Urothelium cell line (cell line): ENCODE measurements at places on chromosomes 16 and 17.
A peak's percentile ranks its signal among the peaks of the same experiment; 100 is the strongest.

DNA sequence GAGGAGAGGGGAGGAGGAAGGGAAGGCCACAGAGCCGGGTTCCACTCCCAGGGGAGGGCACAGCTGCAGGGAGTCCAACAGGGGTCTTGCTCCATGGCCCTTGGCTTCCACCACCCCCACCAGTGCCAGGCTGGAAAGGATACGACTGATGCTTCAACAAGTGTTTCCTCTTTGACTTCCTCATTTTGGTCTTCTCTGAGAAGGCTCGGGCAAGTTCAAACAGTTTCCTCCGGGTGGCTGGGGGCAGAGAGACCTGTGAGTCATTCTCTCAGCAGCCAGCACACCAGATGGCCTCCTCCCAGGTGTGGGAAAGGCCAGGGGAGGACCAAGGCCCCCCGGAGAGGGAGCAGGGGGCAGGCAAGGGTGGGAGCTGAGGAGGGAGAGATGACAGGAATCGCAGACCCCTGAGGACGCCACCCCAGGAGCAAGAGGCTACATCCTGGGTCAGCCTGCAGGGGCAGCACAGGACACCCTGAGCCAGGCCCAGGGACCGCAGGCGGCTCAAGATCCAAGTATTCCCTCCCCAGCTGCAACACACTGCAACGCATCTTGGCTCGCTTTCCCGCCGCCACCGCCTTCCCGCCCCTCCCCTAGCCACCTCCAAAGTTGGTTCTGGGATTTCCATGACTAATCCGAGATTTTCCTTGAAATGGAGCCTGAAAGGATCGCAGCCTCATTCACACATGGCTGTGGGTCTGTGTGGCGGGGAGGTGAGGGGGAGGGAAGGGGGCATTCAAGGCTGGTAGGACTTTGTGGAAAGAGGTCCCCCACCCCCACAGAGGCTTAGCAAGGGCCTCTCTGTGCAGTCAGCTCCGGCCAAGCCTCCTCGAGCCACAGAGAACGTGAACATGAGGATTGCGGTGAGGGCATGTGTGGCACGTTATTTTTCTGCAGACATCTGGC lies 18.4 kb upstream of the MRPS23 start:
- peak; percentile 98 for DNase-seq

GRCh38 chr17:4747847-4748246 lies 8.1 kb upstream of the CXCL16 start:
- no peak for DNase-seq

GRCh38 chr17:54793271-54793670 lies 107.4 kb upstream of the TOM1L1 start:
- no peak for DNase-seq

DNA sequence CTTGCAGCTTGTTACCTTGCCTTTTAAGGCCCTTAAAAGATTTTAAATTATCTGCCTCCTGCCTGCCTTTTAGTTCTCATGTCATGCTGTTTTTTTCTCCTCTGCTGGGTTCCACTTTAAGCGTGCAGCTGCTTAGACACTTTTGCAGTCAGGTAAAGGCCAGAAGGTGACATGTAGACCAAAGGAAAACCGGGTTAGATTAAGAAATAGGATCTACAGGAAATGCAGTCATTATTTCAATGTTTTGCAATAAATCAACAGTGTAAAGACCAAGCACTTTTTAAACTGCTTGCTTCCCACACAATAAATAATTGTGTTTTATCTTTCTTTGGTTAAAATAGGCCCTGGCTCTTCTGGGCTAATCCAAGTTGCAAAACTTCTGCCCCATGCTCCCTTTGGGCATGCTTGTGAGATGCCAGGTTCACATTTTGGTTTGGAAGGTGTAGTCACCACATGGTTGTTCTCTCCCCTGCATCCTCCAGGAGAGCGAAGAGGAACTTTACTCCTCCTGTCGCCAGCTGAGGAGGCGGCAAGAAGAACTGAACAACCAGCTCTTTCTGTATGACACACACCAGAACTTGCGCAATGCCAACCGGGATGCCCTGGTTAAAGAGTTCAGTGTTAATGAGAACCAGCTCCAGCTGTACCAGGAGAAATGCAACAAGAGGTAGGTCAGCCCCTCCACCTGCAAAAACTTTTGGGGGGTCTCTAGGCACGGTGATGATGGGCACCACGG lies 54.9 kb downstream of the SDR42E1 start:
- no peak for DNase-seq

DNA sequence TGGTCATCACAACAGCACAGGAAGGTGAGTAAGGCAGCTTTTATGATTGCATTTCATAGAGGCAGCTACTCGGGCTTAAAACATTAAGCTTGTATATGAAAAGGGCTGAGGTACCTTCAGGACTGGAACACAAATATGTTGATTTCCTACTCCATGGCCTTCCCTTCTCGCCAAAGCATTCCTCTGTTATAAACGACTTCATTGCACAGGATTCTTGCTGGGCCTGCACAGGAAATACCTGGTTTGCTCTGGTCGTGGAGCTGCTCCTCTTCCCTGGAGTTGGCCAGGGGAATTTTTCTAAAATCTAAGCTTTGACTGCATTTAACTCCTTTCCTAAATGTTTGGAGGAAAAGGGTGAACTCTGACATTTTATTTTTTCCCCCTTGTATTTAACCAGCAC lies 49.0 kb downstream of the CHD9 start:
- no peak for DNase-seq

DNA sequence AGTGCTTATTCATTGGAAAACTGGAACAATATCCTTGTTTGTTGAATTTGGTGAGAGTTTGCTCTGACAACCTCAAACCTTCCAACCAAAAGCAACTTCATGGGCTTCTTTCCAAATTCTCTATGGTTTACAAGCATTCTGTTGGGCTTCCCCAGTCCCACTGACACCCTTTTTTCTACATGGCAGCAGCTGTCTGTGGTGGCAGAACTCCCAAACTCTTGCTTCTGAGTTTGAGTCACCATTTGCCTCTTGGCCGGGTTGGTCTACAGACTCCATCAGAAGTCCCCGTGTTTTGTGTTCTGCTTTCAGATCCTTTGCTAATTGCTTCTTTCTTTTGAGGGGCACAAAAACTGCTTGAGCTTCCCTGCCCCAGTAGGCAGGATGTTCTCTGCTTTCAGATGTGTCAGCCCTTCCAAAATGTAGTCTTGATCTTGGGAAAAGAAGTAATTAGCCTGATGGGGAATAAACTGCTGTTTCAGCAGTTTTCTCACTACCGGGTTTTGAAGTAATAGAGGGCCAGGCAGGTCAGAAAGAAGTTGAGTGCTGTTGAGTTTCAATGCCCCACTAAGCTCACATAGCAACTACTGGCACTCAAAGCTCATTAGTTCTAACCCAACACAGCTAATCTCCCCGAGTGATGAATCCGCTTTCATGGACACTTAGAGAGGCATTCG lies 80.7 kb downstream of the HS3ST3A1 start:
- DNase-seq, result peak; percentile 24

- DNase-seq, result peak; percentile 28
Measured at GRCh38 chr16:68640972-68641371, 4.1 kb upstream of the CDH3 start.

DNA sequence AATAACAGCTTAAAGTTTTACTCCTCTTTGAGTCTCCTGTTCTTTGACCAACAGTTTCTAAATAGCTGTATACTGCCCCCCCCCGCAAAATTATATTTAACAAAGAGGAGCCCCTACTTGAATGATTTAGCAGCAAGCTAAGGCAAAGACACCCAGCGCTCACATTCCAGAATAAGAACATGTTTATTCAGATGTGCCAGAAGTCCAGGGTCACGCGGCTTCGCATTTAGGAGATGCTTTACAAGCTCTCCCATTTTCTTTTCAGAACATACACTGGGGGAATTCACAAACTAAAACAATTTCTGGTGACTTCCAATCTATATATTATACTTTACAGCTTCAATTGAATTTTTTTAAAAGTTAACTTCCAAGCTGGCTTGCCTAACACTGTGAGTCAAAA lies 5.3 kb downstream of the PLD6 start:
- no peak for DNase-seq

DNA sequence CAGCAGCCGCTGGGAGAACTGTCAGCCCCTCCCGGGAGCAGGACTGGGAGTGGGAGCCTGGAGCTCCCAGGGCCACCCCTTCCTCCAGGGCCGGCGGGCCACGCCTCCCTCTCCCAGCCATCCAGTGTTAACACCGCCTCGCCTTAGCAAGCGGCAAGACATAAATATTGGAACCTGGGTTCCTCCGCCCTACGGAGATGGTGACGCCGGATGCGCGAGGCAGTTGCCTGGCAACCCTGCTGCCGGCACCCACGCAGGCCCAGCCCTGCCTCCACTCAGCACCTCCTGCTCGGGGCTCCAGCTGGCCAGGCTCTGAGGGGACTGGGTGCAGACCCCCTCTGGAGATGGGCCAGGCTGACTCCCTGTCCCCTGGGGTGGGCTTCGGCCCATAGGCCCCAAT lies 27.4 kb upstream of the CACNA1H start:
- DNase-seq, result no peak

GRCh38 chr17:31834448-31834847 lies 24.6 kb downstream of the COPRS start:
- DNase-seq, result no peak

GRCh38 chr17:16001226-16001897 lies 1.7 kb downstream of the TTC19 start:
- DNase-seq, result no peak

DNA sequence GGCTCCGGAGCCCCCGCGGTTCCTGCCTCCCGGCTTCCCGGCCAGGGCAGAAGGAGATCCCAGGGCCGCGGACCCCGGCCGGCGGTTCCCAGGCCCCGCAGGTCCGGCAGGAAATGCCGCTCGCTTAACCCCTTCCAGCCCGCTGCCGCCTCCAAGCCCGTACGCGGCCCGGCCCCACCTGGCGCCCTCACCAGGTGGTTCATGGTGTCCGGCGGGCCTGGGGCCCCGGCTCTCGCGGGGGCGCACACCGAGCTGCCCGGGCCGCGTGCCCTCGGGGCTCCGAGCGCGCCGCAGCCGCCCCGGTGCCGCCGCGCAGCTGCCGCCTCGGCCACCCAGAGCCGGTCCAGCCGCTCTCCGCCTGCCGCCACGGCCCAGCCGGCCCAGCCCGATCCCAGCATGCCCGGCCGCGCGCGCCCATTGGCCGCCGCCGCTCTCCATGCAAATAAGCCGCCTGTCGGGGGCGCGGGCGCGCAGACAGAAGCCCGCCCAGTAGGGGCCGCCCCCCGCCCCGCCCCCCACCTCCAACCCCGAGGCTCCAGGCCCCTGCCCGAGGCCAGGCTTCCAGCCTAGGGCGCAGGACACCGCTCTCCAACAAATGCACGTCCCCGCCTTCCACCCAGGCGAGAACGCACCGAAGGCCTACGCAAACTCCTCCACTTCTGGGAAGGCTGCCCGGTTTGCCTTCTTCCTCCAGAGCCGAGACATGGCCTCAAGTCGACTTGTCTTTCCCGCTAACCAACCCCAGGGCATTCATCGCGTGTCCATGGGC lies at the start of gene BCAR1:
BCAR1 (minus strand) TSS at position 345 of the 769 bp plus-strand sequence; CDS start at position 203, 142 bp downstream.
- peak; percentile 94 for DNase-seq

- no peak for DNase-seq
Measured at GRCh38 chr16:1656808-1657617, 21.1 kb upstream of the JPT2 start.

DNA sequence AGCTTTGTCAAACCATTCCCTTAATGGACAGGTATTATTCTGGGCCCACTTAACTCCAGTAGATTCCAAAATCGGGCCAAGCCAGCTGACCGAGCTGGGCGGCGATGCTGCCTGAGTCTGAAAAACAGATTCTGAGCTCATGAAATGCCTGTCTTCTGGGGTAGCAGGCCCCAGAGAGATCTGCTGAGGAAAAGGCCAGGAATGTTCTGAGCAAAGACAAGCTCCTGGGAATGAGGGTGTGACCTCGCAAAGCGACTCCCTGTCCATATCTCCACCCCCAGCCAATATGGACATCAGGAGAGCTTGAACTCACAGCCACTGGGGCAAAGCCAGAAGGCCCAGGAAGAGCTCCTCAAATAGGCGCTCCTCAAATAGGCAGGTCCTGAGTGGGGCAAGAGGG lies 23.7 kb downstream of the ZNF423 start:
- no peak for DNase-seq

DNA sequence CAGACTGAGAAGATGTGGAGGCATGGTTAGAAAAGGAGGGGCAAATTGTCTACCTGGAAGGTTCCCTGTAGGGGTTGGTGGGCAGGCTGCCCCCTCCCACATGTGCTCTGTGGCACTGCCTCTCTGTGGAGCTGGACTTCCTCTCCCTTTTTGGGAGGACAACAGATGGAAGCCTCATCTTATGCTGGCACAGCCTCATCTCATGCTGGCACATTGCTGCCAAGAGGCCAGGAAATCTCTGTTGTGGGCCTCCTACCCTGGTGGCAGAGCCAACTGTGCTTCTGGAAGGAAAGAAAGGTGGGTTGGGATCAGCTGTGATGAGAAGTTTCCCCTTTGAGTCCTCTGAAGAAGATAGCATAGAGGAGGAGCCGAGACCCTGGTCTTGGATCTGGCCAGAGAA lies 19.7 kb upstream of the BRD7 start:
- no peak for DNase-seq

DNA sequence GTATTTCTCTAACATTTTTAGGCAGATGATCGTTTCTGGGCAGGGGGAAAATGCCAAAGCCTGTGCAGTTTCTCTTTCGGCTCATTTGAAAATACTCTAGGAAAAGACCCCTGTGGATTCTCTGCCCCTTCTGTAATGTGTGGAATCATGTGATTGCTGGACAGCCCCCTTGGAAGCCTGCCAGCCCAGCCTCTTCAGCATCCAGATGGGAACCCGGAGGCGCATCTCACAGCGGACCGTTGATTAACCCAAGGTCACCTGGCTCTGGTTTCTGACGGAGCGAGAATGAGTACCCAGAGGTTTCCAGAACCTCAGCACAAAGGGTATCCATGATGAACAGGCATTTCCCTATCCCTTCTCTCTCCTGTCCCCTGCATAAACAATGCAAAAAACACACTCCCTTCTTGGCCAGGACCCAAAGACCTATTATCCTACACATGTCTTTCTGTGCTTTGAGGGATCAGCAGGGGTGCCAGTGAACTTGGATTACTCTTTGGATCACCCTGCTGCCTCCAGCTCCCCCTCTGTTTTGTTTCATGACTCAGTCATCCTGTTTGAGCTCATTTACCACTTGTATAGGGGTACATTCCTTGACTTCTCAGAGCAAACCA lies 957.1 kb upstream of the RBFOX1 start:
- no peak for DNase-seq

DNA sequence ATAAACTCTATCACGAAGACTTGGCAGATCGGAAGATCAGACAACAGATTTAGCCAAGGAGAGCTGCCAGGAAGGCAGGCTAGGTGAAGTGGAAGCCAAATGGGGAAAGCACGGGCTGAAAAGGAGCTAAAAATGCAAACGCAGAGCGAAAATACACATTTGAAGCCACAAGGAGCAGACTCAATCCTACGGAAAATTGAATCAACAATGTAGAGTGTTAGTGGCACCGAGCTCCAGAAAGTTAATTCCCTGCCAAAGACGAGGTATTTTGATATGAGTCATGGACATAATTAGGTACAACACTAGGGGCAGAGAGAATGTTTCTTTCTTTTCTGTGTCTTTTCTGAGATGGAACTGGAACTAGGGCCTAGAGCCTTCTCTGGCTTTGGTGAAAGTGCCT lies 20.7 kb downstream of the GSG1L start:
- DNase-seq, result peak; percentile 16

DNA sequence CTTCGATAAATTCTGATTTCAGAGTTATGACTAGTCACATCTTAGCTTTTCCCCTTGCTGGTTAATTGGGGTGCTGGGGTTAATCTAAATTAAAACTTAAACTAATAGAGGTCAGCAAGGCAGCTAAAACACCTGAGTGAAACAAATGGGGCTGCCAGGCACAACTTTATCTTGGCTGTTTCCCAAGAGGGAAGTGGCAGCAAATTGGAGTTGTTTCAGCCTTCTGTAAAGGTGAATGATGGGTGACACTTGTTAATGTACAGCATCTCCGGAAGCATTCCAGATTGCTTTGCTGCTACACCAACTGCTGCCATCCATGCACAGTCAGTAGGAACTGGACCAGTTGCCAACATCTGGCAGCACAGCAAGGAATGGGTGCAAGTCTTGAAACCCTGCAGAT lies 43.9 kb downstream of the AATF start:
- DNase-seq, result no peak
